ENCODE measurements at places on chromosomes 5 and 9.

DNA sequence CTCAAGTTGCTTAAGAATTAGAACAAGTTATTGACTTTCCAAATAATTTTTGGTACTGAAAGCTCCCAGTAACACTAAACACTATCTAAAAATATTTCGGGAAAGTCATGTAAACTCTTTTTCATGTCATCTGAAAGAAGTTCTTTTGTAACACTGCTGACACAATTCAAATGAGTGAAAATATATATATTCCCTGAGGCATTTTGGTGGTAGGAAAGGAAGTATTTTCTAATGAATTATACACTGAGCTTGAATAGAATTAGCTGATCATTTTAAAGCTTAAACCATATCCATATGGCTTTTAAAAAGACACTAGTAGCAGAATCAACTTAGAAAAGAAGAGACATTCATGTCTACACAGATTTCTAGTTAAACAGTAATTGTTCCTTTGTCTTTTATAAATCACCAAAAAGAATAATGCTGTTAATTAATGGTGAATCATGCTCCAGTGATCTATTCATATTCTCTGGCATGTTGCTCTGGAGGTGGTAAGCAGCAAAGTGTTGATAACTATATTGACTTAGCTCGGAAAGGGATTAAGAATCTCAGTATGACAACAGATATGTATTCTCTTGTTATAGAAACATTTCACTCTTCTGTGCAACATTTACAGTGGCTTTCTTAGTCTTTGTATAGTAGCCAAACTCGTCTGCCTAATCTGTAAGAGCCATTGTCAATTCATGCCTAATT lies 27.4 kb upstream of the RFX3 start:
- no peak for DNase-seq

DNA sequence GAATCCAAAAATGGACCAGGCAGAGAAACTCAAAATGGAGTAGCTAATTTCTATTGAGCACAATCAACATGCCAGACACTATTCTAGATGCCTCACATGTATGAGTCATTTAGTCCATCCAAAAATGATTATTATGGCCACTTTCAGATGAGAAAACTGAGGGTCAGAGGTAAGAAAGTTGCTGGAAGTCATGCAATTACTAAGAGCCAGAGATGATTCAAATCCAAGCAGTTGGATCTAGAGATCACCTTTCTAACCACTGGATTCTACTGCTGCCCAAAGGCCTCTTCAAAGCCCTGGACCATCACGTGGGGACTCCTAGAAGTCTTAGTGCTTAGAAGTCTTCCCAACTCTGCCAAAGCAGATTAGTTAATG lies 51.8 kb upstream of the HMHB1 start:
- DNase-seq = no peak

DNA sequence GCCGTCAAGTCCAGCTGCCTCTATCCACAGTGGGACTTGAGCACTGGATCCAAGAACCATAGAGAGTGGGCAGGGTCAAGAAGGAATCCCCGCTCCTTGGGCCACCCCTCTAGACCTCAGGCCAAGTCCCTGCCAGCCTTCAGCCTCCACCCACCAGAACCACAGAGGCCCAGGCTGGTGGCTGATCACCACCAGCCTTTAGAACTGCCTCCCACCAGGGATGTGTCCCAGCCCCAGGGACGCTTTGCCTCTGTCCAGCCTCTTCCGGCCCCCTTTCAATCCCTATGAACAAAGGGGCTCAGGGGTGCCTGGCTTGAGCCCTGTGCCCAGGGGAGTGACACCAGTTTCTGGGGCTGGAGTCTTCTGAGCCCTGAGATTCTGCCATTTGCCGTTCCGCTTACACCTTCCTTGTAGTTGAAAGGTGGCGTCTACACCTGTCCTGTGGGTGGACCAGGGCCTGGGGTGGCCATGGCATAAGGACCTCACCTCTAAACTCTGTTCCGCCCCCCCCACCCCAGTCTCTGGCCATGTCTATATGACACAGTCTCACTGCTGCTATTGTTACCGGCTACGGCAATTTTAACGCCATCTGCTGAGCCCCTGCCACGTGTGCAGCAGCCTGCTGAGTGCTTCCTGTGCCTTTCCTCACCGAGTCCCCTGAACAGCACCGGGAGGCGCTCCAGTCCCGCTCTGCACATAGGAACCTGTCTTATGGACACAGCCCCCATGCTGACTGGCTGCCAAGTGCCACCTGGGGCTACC lies 35.7 kb upstream of the ORM1 start:
- DNase-seq = no peak

DNA sequence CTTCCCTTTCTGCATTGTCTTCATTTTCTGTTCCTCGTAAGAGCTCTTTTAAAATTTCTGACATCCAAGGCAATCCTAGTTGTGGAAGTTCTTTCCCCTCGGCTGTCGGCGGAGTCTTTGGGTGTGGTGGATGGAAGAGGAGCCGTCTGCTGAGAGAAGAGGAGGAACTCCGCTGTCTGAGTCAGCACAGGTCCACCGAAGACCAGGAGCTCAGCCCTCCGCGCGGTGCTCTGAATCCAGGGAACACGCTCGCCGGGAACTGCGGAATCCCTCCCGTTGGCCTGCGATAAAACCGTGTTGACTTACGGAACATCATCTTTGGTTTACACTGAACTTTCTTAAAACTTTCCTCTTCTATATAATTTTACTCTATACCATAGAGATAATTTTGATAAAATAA lies 100.7 kb upstream of the IRX4 start:
- no peak for DNase-seq

DNA sequence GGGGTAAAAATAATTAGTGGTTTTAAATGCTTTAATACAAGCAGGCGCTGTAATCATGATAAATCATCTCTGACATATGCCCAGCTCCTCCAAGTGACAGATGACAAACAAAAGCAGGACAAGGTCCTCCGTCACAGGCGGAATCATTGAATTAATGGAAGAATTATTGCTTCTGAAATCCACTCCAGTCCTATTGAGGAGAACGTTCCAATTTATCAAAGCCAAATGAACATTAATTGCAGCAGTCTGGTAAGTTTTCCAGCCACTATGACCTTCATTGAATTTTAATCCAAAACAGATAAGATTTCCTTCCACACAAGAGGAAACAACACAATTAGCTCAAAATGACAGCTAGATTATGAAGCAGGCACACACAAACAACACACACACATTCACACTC lies 136.8 kb downstream of the ASTN2 start:
- no peak for DNase-seq

DNA sequence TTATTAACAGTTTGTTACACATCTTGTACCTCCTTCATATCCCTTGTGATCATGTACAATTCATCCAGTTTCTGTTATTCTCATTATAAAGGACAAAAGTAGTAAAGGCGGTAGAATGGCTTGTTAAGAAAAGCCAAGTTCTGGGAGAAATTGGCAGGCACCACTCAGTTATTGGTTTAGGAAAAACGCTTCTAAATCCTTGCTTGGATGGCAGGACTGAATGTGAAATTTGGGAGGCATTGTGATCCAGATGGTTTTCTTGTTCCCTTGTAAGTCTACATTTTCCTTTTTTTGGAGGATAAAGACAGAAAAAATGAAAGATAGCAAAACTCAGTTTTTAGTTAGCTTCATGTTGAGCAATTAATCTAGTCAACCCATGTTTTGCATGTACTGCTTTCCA lies 130.2 kb downstream of the MAT2B start:
- no peak for DNase-seq

DNA sequence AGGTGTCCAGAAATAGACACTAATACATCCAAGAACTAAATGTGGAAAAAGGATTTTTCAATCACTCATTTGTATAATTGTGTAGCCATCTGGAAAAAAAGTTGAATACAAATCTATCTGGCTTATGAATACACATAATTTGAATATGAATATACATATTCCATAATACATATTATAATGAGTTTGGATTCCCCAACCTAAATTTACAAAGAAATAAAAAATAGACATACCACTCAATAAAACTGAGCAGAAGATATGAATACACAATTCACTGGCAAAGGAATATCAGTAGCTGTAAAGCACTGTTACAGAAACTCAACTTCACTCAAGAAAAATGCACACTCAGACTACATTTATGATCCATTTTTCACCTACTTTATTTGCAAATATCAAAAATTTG lies 121.9 kb upstream of the EDIL3 start:
- no peak for DNase-seq

DNA sequence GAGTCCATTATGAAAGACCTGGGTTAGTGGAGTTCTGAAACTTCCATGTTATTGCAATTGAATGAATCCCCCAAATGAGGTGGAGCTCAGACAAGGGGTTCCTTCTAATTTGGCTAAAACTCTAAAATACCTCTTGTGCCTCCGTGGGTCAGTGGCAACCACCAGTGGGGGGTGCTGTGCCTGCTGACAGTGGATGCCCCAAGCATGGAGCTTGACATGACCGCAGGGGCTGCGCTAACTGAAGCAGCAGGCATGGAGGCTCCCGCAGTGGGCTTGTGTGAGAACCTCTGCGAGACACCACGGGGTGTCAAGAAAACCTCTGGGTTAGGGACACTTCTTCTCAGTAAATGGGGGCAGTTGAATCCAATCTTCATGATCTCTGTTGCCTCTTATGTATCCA lies 200.5 kb downstream of the DRD1 start:
- no peak for DNase-seq

DNA sequence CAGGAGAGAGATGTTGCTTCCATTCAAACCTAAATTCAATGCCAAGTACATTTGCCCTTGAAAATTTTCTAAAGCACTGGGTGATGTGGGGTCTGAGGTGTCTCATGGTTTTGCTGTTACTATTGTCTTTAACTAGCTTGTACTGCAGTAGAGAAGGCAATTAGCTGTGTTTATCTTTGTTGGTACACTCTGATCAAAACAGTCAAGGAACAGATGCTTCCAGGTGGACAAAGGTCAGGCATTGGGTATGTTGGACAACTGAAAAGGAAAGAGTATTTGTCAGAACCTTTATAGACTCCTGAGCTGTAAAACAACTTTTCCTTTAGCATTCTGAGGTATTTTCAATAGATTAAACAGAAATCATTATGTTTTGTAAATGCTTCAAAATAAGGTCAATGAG lies 2228.7 kb upstream of the WWC1 start:
- DNase-seq = no peak

GRCh38 chr5:13249854-13250253 lies 694.6 kb downstream of the DNAH5 start:
- DNase-seq = no peak

DNA sequence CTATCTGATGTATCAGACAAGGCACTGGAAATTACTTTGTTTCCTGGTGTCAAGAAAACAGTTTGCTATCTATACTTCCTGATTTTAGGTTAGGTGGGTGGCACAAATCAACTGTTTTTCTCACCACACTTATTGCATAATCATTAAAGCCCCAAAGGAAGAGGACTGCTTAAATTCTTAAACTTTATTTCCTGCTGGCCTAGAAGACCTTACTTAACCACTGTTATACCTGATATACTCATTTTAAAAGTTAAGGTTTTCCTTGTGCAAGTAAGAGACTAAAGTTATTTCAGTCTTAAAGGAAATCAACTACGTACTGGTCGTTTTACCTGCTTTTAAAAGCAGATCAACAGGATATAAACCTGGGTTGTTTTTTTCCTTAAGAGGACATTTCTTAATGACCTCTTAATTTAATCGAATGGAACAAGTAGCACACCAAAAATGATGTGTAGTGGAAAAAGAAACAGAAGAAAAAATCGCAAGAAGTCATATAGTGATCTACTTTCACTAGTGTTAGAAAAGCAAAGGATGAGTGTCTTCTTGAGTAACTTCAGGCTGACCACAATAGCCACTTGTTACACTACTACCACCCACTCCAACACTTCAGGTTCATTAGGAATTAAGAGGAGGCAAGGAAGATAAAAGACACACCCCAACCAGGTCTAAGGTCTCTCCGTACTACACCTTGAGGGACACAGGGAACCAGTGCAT lies 974 bp downstream of the CLINT1 start:
- no peak for DNase-seq

- DNase-seq = no peak
These were observed 14.3 kb downstream of the CDC14B start for GRCh38 chr9:96605328-96605727.

- DNase-seq = no peak
These were observed 611.1 kb downstream of the CDH9 start for GRCh38 chr5:26427281-26427680.

DNA sequence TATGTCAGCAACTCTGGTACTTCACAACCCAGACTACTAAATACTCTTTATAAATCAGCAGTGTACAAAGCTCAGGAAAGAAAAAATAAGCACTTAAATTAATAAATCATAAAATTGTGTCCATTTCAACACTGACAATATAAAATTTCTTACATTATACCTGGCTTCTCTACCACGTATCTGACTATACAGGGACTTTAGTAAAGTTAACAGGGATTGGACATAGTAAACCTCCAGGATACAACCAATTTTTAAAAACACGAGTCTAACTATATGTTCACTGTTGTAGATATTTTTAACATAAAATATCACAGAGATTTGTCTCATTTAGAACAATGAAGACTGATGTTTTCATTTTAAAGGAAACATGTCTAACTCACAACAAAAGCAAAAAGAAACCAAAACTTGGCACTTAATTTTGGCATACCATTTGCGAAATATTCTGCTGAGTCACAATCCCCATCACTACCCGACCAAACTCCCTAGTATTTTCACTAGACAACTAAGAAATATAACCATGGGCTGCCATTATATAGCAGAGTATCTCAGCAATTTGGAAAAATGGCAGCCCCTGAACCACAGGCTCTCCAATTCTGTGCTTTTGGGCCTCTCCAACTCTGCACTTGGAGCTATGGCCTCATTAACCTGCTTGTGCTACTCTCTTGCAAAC lies 14.4 kb downstream of the FAM169A start:
- no peak for DNase-seq

- no peak for DNase-seq
These were observed 53.4 kb upstream of the SUB1 start for GRCh38 chr5:32531885-32532520.

DNA sequence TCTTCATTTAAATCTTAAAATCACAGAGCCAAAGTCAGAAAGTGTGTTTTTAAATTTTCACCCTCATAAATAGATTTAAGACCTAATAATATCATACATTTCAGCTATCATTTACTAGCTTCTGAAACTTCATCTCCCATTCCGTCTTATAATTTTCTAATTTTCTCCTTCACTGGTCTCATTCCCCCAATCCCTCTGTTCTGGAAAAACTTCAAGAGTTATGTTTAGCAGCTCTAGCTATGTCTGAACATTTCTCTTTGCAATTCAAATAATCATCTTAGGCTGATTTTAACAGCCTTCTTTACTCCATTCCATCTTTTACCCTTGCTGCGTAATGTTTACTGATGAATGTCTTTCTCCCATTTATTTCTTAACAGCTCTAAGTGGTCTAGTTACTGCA lies 192.4 kb downstream of the SLF1 start:
- no peak for DNase-seq

- DNase-seq = no peak
These were observed 1.3 kb upstream of the ZBTB34 start for GRCh38 chr9:126859111-126859510.

GRCh38 chr5:95411474-95411873 lies 20.3 kb downstream of the FAM81B start:
- DNase-seq = no peak
